B cell (primary cell): ENCODE measurements at places on chromosomes 7 and 10. TPM values are rescaled to one million over a fixed set of nuclear protein-coding genes. Genes with fewer than 3 reads are reported as not detected.

GRCh38 chr10:128051548-128051947 lies 74.7 kb downstream of the MKI67 start:
- DNase-seq: no peak
- no peak overlapping the region for H3K27ac ChIP-seq
- H3K4me1 ChIP-seq: peaks cover 33% of the 10 kb centered on the region
- H3K27me3 ChIP-seq: no peaks in the 10 kb centered on the region

GRCh38 chr7:145916776-145917175 lies 199.8 kb upstream of the CNTNAP2 start:
- H3K36me3 ChIP-seq: no peaks in the 10 kb centered on the region
- DNase-seq: no peak
- no peaks in the 10 kb centered on the region for H3K27me3 ChIP-seq
- H3K4me3 ChIP-seq: no peak overlapping the region
- no peak overlapping the region for H3K27ac ChIP-seq
- no peaks in the 10 kb centered on the region for H3K4me1 ChIP-seq

DNA sequence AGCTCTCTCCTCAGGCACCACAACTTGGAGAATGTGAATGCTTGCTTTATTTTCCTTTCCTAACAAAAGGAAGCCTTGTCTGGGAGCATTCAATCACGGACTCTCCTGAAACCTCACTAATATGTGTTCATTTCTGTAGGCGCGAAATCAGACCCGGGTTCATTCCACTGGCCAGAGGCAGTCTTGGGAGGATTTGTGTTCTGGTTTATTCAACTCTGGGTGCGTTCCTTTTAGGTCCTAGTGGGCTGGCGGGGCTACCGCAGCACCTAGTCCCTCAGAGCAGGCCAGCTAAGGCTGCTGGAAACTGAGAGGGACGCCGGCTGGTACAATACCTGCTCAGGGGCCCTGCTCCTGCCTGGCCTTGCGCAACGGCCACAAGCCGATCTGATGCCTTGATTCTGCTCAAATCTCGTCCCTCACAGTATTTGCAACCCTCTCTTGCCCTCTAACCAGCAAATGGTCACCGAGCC lies 7.5 kb downstream of the HOXA4 start:
- H3K36me3 ChIP-seq: no peaks in the 10 kb centered on the region
- H3K27me3 ChIP-seq: no peaks in the 10 kb centered on the region
- H3K4me3 ChIP-seq: no peak overlapping the region

The STEAP1 gene
- total RNA-seq: 0.32 TPM in 1 of 2 replicates, not detected in the other

The SEMA3D gene
- 0.36 and 0.59 TPM in 2 replicates for total RNA-seq

DNA sequence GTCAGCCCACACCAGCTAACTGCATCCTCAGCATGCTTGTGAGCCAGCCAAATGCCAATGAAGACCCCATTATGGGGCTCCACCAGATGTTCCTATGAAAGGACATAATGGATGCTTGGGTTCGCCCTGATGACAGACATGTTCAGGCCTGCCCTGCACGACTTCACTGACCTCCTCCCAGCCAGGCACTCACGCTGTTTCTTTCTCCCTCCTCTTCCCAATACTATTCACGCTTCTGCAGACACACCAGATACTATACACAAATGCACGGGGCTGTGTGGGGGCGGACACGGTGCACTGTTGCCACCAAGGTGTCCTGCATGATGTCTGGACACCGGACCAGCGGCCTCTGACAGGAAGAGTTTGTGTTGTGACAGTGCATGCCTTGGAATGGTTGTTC lies 284.2 kb downstream of the PRPF18 start:
- peaks cover 27% of the 10 kb centered on the region for H3K4me1 ChIP-seq
- H3K36me3 ChIP-seq: no peaks in the 10 kb centered on the region
- H3K4me3 ChIP-seq: no peak overlapping the region
- no peaks in the 10 kb centered on the region for H3K27me3 ChIP-seq

DNA sequence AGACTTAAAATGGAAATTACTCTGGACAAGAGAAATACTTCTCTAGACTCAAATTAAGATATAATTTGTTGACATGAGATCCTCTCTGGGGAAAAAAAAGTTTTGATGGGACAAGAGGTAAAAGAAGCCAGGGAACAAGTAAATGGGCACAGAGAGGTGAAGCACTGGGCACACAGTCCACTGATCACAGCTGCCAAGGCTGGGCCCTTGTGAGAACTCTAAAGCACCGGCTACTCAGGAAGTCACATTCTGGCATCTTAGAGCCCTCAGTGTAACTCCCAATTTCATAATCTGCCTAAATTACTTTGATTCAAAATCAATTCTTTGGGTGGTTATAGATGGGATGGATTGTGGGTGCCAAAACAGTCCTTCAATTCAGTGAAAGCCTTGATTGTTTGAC lies 123.2 kb upstream of the CACNA2D1 start:
- no peaks in the 10 kb centered on the region for H3K36me3 ChIP-seq
- no peak overlapping the region for H3K4me3 ChIP-seq
- no peaks in the 10 kb centered on the region for H3K27me3 ChIP-seq
- H3K27ac ChIP-seq: no peak overlapping the region

The IGF2BP3 gene
- total RNA-seq: 10.0 and 11.3 TPM in 2 replicates
